Cerebellar cortex (tissue), 1 donor: ENCODE measurements at places on chromosomes 5 and 9.

GRCh38 chr9:136693490-136694162 is 6.4 kb upstream of the AGPAT2 start:
- no peak for DNase-seq

- peak; percentile 89 for DNase-seq
Measured at GRCh38 chr9:129006328-129007034, 21.6 kb downstream of the SH3GLB2 start.

DNA sequence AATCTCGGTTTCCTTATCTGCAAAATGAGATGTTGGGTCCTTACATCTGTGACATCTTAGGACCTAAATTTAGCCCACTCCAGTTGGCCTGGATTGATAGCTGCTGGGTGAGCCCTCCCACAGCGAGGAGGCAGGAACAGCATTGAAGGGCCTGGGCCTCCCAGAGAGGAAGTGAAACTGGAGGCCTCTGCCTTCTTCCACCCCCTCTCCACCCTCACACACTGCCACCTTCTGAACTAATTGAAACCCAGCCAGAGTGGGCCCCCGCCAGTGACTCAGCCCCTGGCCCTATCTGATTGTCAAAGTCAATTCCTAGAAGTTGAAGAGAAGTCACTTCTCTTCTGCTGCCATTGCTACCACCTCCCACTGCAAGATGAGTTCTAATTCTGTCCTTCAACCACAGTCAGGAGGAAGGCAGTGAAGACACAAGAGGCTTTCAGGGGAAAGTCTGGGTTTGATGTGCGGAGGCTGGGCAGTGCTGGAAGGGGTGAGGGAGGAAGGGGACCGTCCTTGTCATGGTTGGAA is 55.2 kb upstream of the NEK6 start:
- no peak for DNase-seq

DNA sequence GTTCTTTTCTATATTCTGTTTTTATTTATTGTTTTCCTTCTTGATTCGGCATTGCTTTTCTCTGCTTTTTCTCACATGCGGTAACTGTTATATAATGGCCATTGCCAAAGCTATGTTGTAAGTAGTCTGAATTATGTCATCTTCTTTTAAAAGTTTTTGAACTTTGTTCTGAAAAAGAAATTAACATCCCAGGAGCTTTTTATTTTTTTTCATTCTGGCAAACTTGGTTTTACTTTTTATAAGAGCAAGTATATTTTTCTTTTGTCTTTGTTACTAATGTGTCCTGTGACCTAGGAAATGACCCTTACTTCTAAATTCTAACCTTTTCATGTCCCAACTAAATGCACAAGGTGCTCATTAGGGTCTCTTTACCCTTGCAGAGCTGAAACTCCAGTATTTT is 26.7 kb upstream of the IZUMO3 start:
- DNase-seq: no peak

GRCh38 chr9:89553451-89554010 is 51.3 kb upstream of the GADD45G start:
- no peak for DNase-seq

GRCh38 chr5:67795781-67796477 is 419.6 kb upstream of the PIK3R1 start:
- DNase-seq: no peak

DNA sequence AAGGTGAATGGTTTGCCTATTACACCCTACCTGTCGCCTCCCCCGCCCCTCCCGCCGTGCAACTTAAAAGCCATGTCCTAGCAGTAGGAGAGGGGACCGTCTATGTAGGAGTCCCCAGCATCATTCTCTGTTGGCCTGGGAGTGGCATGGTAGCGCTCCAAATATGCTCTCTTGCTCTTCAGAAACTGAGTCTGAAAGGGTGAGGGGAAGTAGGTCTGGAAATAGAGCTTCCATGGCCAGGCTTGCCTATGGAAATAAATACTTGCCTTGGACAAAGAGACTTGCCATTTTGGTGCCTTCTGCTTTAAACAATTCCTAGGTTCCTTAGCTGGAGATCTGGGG is 1.4 kb downstream of the RGS7BP start:
- DNase-seq: peak; percentile 58

DNA sequence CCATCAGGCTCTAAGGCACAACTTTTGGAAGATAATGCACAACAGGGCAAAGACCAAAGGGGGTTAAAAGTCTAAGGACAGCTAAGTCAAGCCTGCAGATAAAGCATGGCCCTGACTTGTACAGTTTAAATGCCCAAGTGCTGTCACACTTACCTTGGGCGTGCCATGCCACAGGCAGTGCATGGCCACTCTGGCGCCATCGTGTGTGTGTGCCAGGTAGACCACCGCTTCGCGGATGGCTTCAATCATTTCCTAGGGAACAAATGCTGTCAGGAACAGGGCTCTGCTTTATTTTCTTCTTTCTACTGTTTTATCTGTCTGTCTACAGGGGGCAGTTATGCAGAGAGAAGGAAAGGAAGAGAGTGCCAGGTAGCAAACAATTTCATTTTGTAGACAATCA is 19.3 kb downstream of the PUM3 start:
- peak; percentile 16 for DNase-seq

DNA sequence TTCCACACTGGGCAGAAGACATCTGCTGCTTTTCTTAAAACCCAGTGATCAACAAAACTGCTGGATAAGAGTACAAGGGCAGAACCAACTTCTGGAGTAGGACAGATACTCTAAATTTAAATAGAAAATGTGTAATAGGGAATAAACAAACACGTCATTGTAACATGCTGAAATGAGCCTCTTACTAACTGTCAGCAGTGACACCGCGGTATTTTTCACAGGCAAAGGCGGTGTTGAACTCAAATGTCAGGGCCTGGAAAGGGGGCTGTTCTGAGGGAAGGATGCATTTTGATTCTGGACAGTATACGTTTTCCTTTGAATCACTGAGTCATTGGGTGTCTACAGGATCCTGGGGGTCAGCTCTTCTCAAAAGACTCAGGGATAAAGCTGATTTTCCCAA is 73.5 kb downstream of the OTULIN start:
- no peak for DNase-seq

GRCh38 chr5:24642022-24642421 is 2.8 kb downstream of the CDH10 start:
- peak; percentile 92 for DNase-seq

- no peak for DNase-seq
Measured at GRCh38 chr9:100443781-100444768, 17.1 kb downstream of the MSANTD3 start.

- DNase-seq: no peak
Measured at GRCh38 chr5:107293541-107294210, 377.1 kb downstream of the EFNA5 start.

DNA sequence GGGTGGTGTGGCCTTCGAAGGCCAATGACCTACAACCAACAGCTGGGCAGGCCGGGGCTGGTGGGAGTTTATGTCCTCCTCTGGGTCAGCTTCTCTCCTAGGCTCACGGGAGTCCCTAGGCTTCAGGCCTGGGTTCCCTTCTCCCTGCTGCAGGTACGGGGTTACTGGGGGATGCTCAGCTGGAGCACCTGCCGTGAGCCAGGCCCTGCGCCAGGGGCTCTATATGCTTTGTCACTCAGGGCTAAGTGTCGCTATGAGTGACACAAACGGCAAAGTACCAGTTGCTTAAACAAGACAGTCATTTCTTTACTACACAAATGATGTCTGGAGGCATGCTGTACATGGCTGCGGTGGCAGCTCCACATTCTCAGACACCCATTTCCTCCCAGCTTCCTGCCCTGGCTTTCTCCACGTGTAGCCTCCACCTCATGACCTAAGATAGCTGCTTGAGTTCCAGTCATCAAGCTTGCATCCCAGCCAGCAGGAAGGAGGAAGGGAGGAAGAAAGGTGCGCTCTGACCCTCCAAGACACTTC is 22.5 kb upstream of the NINJ1 start:
- no peak for DNase-seq
